ENCODE measurements at places on chromosomes 1 and 21. TPM values are rescaled to one million over a fixed set of nuclear protein-coding genes. Genes with fewer than 3 reads are reported as not detected.

CFHR1 gene
- not detected for total RNA-seq

SPRR1A gene
- total RNA-seq, result not detected

KRTAP11-1 gene
- total RNA-seq, result not detected

FBLIM1 gene
- total RNA-seq, result not detected

SMIM1 gene
- 0.89 TPM for total RNA-seq

ARHGEF16 gene
- total RNA-seq, result not detected

CDK18 gene
- 1.6 TPM for total RNA-seq

EXO5 gene
- total RNA-seq, result 13.1 TPM

AADACL4 gene
- not detected for total RNA-seq

RGS21 gene
- total RNA-seq, result not detected

C1QB gene
- not detected for total RNA-seq

Measured in activated naive CD4-positive, alpha-beta T cell treated with anti-CD3 and anti-CD28 coated beads, Interleukin-2, amount 10 ng/mL, durations not matched to agents 5 hours and 36 hours (primary cell).